PC-3 (cell line): ENCODE measurements at places on chromosomes 5 and 9. TPM values are rescaled to one million over a fixed set of nuclear protein-coding genes. Genes with fewer than 3 reads are reported as not detected.
A peak's percentile ranks its signal among the peaks of the same experiment; 100 is the strongest.

- no peak overlapping the region for H3K4me3 ChIP-seq
- no peak for DNase-seq
- no peaks in the 10 kb centered on the region for H3K4me1 ChIP-seq
- no peaks in the 10 kb centered on the region for H3K36me3 ChIP-seq
These were observed 81.3 kb downstream of the GADD45G start for GRCh38 chr9:89686126-89686525.

GRCh38 chr5:146209714-146210113 is 6.3 kb downstream of the RBM27 start:
- peaks cover 25% of the 10 kb centered on the region for H3K4me1 ChIP-seq
- no peak overlapping the region for H3K4me3 ChIP-seq
- H3K36me3 ChIP-seq, result no peaks in the 10 kb centered on the region; the same call in 1 of the 2 replicates
- peak overlapping the region; percentile 82 for H3K27ac ChIP-seq

DNA sequence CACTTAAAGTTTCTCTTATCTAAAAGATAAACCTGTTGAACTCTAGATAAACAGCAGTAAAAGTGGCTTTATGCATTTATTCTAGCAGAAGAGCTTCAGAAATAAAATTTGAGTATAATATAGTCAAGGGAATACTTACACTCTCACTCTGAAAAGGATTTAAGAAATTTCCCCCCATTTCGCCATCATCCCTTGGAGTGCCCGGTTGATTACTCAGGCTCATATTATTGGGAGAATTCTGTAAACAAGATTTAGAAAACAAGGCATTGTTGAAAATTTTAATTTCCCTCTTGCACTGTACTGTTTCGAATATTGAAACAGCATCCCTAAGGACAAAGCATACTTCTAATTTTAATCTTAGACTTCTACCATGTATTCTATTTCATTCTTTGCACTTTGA is 34.5 kb upstream of the ACOT12 start:
- H3K4me3 ChIP-seq, result no peak overlapping the region
- peak overlapping the region; percentile 55 for H3K27ac ChIP-seq
- no peak for DNase-seq
- peaks cover 46% of the 10 kb centered on the region for H3K4me1 ChIP-seq
- no peaks in the 10 kb centered on the region for H3K36me3 ChIP-seq

Gene CREB3
- total RNA-seq, result 34.8 and 47.1 TPM in 2 replicates

GRCh38 chr9:17635115-17635890 is 56.4 kb downstream of the SH3GL2 start:
- peak; percentile 43 for DNase-seq
- H3K36me3 ChIP-seq, result no peaks in the 10 kb centered on the region
- no peak overlapping the region for H3K27ac ChIP-seq
- H3K27me3 ChIP-seq, result no peaks in the 10 kb centered on the region

Gene PHF24
- total RNA-seq, result not detected in 2 replicates

Gene ANXA2R
- 4.8 and 8.9 TPM in 2 replicates for total RNA-seq

DNA sequence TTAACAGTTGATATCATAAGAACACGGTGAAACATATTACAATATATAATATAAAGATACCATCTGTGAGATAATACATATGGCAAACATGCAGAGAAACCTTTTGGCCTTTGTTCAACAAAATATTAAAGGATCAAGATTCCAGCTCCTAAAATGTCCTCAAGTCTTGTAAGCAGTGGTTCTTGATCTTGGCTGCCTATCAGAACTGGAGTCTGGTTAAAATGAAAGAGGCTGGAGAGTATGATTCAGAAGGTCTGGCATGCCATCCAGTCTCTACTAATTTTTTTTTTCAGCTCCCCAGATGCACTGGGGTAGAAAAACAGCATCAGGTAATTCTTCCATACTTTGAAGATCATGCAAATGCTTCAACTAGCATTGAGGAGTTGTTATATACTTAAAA is 83.2 kb downstream of the TNC start:
- H3K4me3 ChIP-seq, result no peak overlapping the region
- H3K4me1 ChIP-seq, result no peaks in the 10 kb centered on the region
- no peaks in the 10 kb centered on the region for H3K36me3 ChIP-seq
- no peak overlapping the region for H3K27ac ChIP-seq
- no peaks in the 10 kb centered on the region for H3K27me3 ChIP-seq
- no peak for DNase-seq

DNA sequence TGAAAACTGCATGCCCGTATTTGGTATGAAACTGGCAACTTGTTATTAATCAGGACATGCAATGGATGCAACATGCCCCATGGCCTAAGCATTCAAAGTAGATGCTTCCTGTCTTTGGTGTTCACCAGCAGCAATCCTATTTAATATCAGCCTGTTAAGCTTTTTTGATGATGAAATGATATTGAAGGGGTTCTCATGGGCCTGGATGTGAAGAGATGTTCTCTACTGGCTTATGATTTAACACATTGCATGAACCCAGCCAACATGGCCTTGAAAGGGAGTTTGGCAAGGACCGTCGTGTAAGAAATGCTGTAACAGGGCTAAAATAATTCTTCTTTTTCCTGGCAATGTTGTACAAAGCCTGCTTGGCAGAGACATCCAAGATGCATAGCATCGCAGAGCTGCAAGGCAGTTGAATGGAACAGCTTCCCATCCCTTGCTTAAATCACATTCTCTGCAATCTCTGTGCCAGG is 111.2 kb downstream of the SMARCA2 start:
- no peaks in the 10 kb centered on the region for H3K36me3 ChIP-seq
- H3K4me3 ChIP-seq, result no peak overlapping the region
- H3K4me1 ChIP-seq, result no peaks in the 10 kb centered on the region
- DNase-seq, result no peak
- H3K27ac ChIP-seq, result no peak overlapping the region
- no peaks in the 10 kb centered on the region for H3K27me3 ChIP-seq

Gene CAMK2A
- total RNA-seq, result 0.15 TPM in 1 of 2 replicates, not detected in the other

Gene IFNW1
- total RNA-seq, result not detected in 2 replicates

DNA sequence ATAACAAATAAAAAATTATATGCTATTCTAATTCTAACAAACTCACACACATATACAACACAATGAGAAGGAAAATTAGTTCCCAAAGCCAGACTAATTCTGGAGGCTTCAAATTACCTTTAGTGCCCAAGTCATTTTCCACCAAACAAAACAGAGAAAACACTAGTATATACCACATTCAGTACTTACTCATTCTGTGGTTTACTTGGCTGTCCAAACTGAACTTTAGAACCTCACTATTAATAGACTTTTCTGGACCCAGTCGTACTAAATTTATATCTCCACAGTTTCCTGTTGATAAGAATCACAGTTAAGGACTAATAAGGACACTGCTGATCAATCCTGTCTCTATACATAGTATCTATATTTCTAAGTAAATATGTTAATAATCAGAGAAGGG is 66.4 kb downstream of the SETX start:
- H3K27ac ChIP-seq, result no peak overlapping the region
- H3K36me3 ChIP-seq, result peaks cover 4% of the 10 kb centered on the region; the same call in 1 of the 2 replicates
- no peak for DNase-seq
- H3K27me3 ChIP-seq, result no peaks in the 10 kb centered on the region
- no peak overlapping the region for H3K4me3 ChIP-seq

DNA sequence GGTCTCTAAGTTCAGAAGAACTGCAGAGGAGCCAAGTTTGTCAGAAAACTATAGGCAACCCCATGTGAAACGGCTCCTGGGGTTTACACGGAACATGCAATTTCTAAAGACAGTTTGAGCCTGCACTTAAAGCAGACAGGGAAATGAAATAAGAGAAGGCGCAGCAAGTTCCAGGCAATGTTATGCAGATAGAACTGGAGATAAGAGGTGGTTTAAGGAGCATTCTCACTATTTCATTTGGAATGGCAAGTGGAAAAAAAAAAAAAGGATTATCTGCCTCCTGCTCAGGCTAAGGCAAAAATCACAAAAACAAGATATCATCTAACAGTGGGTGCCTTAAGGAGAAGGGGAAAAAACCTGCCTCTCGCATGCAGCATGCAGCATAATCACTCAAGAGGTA is 2252.4 kb downstream of the MAT2B start:
- no peaks in the 10 kb centered on the region for H3K4me1 ChIP-seq
- DNase-seq, result no peak
- no peak overlapping the region for H3K27ac ChIP-seq
- no peaks in the 10 kb centered on the region for H3K36me3 ChIP-seq
- no peak overlapping the region for H3K4me3 ChIP-seq
- H3K27me3 ChIP-seq, result no peaks in the 10 kb centered on the region

Gene HACD4
- not detected in 2 replicates for total RNA-seq

DNA sequence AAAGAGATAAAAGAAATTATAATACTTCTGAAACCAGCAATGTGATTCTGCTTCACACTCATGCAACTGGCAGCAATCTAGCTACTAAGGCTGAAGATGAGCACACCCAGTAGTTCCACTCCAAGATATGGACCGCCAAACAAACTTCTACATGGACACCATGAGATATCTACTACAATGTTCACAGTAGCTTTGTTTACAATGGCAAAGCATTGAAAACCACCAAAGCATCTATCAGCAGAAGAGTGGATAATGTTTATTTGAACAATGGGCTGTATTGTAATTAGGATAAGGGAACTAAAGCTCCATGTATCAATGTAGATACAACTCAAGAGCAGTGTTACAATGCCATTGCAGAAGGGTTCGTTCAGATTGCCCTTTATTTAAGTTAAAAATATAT is 91.2 kb upstream of the ERBIN start:
- H3K27ac ChIP-seq, result no peak overlapping the region
- peaks cover 5% of the 10 kb centered on the region; the same call in 1 of the 2 replicates for H3K4me1 ChIP-seq
- H3K36me3 ChIP-seq, result no peaks in the 10 kb centered on the region
- no peak overlapping the region for H3K4me3 ChIP-seq
- H3K27me3 ChIP-seq, result no peaks in the 10 kb centered on the region
- DNase-seq, result no peak

DNA sequence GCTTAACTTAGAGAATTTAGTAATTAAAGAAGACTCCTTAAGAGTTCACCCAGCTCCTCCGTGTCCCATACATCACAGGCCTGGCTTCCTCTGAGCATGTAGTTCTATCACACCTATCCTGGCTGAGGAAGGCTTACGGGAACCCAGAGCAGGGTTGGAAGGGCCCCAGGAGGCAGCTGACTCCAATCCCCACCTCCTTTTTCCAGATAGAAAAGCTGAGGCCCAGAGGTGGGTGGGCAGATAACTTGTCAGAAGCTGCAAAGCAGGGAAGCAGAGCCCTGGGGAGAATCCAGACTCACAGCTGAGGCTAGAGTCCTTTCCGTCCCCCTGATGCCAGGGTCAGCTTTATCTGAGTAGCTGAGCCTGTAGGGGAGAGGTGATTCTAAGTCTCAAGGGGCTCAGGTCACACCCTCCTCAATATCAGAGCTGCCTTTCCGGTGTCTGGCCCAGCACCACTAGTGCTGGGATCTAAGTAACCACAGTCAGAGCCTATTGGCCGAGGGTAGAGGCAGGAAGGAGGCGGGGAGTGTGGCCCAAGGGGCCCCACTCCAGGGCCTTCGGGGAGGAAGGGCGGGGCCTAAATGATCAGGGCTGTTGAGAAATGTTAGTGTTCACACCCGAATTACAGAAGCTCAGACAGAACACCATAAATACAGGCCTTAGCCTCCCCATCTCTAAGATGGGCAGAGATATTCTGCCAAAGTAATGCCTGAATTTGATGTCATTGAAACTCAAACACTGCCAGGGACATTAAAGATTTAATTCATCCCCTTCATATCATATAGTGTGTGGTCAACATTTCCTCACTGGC is 9.9 kb downstream of the CCDC69 start:
- DNase-seq, result no peak
- H3K4me1 ChIP-seq, result peaks cover 37% of the 10 kb centered on the region
- no peak overlapping the region for H3K4me3 ChIP-seq
- H3K27me3 ChIP-seq, result no peaks in the 10 kb centered on the region
- H3K36me3 ChIP-seq, result no peaks in the 10 kb centered on the region

- no peaks in the 10 kb centered on the region for H3K27me3 ChIP-seq
- peaks cover 12% of the 10 kb centered on the region for H3K4me1 ChIP-seq
- H3K4me3 ChIP-seq, result no peak overlapping the region
- no peaks in the 10 kb centered on the region for H3K36me3 ChIP-seq
These were observed 833 bp upstream of the MROH2B start for GRCh38 chr5:41071975-41072374.

DNA sequence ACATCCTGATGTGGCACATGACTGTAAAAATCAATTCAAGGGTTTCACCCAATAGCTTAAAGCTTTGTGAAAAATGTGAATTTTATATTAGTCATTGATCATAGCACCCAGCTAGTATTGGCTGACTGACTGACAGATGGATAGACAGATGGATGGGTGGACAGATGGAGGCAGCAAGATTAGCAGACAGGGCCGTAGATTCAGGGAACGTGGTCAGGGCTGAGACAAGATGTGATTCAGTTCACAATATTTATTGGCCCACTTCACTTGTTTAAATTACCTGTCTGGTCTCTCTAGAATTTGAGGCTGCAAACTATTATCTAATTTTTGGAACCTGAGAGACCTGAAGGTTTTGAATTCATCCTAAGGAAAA is 12.0 kb upstream of the PCSK5 start:
- H3K36me3 ChIP-seq, result no peaks in the 10 kb centered on the region
- H3K27ac ChIP-seq, result no peak overlapping the region
- H3K4me1 ChIP-seq, result no peaks in the 10 kb centered on the region
- no peaks in the 10 kb centered on the region for H3K27me3 ChIP-seq
- H3K4me3 ChIP-seq, result no peak overlapping the region
- no peak for DNase-seq

GRCh38 chr5:160957312-160957861 is 105.4 kb upstream of the ATP10B start:
- H3K4me3 ChIP-seq, result no peak overlapping the region
- H3K36me3 ChIP-seq, result no peaks in the 10 kb centered on the region
- DNase-seq, result no peak
- H3K27me3 ChIP-seq, result no peaks in the 10 kb centered on the region
- H3K4me1 ChIP-seq, result no peaks in the 10 kb centered on the region
- H3K27ac ChIP-seq, result no peak overlapping the region

Gene HMCN2
- total RNA-seq, result 0.11 and 0.35 TPM in 2 replicates

Gene ST6GALNAC4
- 26.9 and 27.8 TPM in 2 replicates for total RNA-seq

DNA sequence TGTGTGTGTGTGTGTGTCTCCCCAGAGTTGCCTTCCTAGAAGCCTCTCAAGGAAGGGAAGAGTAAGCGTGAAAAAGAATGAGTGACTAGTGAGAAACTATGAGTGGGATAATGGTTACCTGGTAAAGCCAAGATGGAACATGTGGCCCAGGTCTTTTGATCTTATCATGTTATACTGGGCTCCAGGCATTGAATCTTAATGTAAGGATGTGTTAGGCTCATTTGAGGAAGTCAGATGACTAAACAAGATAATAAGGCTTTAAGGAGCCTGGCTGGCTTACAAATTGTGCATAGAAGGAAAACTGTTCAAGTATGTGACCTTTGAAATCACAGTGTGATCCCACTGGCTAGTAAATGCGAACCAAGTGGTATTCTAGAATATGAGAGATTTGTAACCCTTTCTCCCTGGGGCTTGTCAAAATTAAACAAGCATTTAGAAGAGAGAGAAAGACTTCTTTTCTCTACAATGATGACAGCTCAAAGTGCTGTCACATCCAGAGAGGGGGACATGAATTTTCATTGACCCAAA is 29.9 kb upstream of the HMHB1 start:
- no peak overlapping the region for H3K4me3 ChIP-seq
- no peak overlapping the region for H3K27ac ChIP-seq
- no peak for DNase-seq
- H3K4me1 ChIP-seq, result no peaks in the 10 kb centered on the region
- H3K27me3 ChIP-seq, result no peaks in the 10 kb centered on the region

DNA sequence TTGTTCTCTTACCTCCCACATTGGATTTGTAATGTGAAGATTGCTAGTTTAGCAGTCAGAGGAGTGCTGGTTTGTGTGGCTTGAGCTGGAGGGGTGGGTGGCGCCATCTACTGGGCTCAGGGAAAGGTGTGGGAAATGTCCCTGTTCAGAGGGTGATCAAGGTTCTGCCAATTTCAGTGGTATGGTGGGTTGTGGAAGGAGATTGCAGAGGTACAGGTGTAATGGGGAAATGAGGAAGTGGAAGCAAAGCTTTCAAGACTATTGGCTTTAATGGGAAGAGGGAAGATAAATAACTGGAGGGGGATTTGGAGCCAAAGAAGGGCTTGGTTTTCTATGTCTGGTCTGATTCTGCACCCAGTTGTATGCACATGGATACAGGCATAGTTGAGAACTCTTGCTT is 76.4 kb downstream of the OSMR start:
- peaks cover 27% of the 10 kb centered on the region for H3K36me3 ChIP-seq
- H3K27ac ChIP-seq, result no peak overlapping the region
- no peaks in the 10 kb centered on the region for H3K4me1 ChIP-seq
- no peaks in the 10 kb centered on the region for H3K27me3 ChIP-seq
